Frontal cortex (tissue), 4 donors: ENCODE measurements at places on chromosomes 7 and 10. TPM values are rescaled to one million over a fixed set of nuclear protein-coding genes. Genes with fewer than 3 reads are reported as not detected.

The EPDR1 gene
- total RNA-seq: 20.0 TPM

DNA sequence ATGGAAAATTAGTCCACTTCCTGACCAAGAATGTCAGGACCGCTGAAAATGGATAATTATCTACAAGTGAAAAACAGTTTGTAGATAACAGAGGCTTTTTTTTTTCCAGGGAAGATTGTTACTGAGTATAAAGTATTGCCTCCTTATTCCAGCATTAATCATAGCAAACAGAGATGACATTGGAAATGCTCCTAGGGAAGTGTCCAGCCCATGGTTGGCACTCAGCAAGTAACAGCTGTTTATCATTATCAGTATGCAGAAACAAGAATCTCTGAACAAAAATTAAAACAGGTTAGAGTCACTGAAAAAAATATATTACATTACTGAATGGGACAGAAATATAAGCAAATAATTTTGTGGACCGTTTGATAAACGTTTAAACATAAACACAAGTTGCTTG lies 14.6 kb downstream of the FGL2 start:
- DNase-seq: no peak

DNA sequence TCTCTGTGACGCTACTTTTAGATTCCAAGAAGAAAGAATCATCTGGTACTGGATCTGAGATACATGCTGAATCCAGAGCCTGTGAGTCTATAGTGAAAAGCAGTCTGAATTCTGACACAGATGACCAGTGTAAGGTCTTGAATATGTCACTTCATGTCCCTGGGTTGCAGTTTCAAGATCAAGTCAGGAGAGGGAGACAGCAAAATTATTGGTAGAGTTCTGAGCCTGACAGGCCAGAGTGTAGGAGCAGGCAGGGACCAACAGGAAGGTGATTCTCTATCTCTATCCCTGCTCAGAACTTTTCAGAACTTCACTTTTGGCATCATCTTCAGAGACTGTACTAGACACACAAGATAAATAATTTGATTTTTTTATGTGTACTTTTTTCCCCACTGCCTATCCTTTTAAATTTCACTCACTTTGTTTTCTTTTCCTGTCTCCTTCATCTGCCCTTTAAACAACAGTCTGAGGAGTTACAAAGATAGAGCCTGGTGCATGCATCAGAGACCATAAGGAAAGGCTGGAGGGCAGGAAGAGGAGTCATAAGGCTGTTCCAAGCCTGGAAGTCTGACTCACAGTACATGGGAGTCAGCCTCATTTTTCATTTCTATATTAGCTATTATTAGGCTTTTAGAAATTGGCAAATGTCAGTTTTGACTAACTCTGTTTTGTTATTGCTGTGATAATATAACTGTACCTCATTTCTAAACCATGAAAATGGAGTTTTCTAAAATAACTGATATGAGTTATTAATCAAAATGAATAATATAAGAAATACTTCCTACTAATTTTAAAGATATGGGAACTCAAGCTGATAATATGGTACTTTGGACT lies 120.2 kb upstream of the TMEM229A start:
- no peak for DNase-seq

GRCh38 chr7:51261117-51261835 lies 55.3 kb downstream of the COBL start:
- no peak for DNase-seq

DNA sequence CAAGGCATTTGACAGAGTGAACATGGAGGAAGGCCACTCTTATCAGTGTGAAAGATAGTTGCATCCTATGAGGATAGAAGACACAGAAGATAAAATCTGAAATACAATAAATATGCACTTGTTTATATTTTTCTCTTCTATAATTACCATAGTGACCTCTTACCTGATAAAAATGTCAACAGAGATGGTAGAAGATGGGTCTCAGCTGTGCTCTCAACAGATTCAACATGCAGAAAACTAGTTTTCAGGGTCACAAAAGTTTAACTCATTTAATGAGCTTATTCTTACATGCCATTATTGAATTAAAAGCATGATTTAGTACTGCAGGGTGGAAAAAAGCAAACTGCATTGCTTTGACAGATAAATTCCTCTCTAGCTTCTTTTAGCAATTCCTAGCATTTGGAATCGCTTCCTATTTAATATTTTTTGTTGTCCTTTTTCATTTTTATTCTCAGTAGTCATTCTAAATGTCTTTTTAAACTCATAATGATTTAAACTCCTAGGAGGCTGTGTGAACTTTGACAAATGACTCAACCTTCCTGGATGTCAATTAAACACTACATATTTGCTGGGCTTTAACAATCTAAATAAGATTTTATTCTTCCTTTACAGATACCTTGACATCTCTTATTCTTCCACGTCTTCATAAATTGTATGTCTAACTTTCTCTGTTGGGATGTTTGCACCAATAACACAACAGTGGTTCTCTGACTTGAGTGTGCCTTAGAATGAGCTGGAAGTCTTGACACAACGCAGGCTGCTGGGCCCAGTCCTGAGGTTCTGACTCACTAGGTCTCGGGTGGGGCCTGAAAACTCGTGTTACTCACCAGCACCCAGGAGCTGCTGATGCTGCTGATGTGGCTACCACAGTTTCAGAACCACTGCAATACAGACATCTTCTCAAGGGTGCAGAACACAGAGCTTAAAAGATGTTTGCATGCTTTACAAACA lies 565.5 kb upstream of the IGFBP3 start:
- no peak for DNase-seq

- no peak for DNase-seq
These were observed 1.2 kb downstream of the EZH2 start for GRCh38 chr7:148882841-148883265.
